Bronchial smooth muscle cell (primary cell): ENCODE measurements at places on chromosomes 2 and 18. TPM values are rescaled to one million over a fixed set of nuclear protein-coding genes. Genes with fewer than 3 reads are reported as not detected.

NPAS2 gene
- 1.7 and 2.7 TPM in 2 replicates for total RNA-seq

TDRD15 gene
- total RNA-seq = not detected in 2 replicates

SLC8A1 gene
- 35.1 and 82.7 TPM in 2 replicates for total RNA-seq

SLC9A2 gene
- under 0.01 TPM in 1 of 2 replicates, not detected in the other for total RNA-seq

LOXL3 gene
- 23.6 and 30.0 TPM in 2 replicates for total RNA-seq

CD8B gene
- total RNA-seq = not detected in 2 replicates

RASGRP3 gene
- 0.60 and 0.63 TPM in 2 replicates for total RNA-seq

HOXD8 gene
- not detected in 2 replicates for total RNA-seq

CCDC68 gene
- under 0.01 and 6.9 TPM in 2 replicates for total RNA-seq

INO80D gene
- 3.3 and 4.3 TPM in 2 replicates for total RNA-seq

PREPL gene
- total RNA-seq = 30.3 and 31.2 TPM in 2 replicates
